Stimulated activated CD8-positive, alpha-beta memory T cell treated with anti-CD3 and anti-CD28 coated beads, Interleukin-15, amount 100 ng/mL, for 24 hours (primary cell): ENCODE measurements at places on chromosomes 2 and 18.

GRCh38 chr2:237333748-237334147 lies 80.2 kb downstream of the COL6A3 start:
- DNase-seq, result no peak

- no peak for DNase-seq
These were observed 170.6 kb upstream of the SPHKAP start for GRCh38 chr2:228352048-228352447.

GRCh38 chr2:120338015-120338414 lies 7.9 kb upstream of the INHBB start:
- no peak for DNase-seq

- no peak for DNase-seq
These were observed 3.6 kb upstream of the HS1BP3 start for GRCh38 chr2:20654535-20654813.

GRCh38 chr2:22481486-22482259 lies 903.3 kb upstream of the KLHL29 start:
- no peak for DNase-seq

DNA sequence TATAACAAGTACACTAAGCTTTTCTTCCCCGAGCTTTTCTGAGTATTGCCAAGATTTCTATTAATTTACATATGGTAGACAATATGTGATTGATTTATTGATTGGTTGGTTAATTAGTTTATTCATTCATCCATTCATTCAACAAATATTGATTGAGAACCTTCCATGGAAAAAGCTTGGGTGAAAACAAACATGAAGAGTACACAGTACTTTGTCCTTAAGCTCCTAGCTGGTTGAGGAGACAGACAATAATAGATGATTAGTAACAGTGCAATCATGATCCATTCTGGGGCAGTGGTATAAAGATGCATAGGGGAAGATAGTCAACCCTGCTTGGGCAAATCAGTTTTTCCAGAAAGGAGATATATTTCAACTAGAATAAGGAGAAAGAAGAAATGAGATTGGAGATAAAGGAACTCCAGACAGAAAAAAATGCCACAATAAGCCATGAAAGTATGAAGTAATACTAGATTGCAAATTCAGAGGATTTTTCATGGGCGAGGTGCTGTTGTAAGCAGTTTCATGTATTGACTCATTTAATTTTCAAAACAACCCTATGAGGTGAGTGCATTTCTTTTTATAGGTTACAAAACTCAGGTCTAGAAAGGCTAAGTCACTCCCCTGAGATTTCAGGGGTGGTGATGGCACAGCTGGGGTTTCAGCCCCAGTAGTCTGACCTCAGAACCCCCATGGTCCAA lies 129.5 kb downstream of the RND3 start:
- no peak for DNase-seq
